ENCODE measurements at places on chromosomes 7 and 10. TPM values are rescaled to one million over a fixed set of nuclear protein-coding genes. Genes with fewer than 3 reads are reported as not detected.

VSTM4 gene
- 4.7 TPM for total RNA-seq

CFTR gene
- 0.09 TPM for total RNA-seq

PHYHIPL gene
- not detected for total RNA-seq

ACBD7 gene
- 0.99 TPM for total RNA-seq

AGMO gene
- not detected for total RNA-seq
